ENCODE measurements at places on chromosomes 3 and 15.
A peak's percentile ranks its signal among the peaks of the same experiment; 100 is the strongest.

DNA sequence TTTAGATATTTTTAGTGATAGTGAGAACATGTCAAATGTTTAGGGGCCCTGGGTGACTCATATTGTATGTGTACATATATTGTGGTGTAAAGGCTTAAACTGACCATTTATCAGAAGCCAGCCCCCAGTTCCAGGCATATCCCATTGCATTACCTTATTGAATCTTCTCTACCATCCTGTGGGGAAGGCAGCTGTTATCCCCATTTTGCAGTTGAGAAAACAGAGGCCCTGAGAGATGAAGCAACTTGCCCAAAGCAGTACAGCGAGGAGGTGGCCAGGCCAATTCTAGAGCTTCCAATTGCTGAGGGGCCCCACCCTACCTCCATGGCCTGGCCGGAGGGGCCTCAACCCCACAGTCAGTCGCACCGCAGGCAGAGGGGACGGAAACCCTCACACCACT lies 47.9 kb downstream of the ZNF710 start:
- DNase-seq: no peak

GRCh38 chr3:10344147-10344943 lies 23.4 kb upstream of the SEC13 start:
- DNase-seq: peak; percentile 26

GRCh38 chr3:14203521-14204079 lies 25.0 kb downstream of the LSM3 start:
- peak; percentile 71 for DNase-seq

DNA sequence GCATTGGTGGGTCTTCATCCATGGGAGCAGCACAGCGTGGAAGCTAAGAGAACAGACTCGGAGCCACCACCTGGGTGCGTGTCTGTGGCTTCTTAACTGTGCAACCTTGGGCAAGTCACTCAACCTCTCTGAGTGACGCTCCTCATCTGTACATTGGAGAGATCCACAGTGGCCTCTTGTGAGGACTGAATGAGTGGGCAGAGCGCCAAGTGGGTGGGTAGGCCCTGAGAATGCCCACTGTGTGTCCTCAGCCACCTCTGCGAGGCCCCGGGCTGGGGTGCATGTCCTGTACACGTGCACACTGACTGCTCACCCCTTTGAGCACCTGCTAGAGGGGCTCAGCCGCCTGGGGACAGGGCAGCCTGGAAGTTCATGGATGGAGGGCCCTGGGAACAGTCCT lies 99.6 kb upstream of the PRR23E start:
- no peak for DNase-seq

GRCh38 chr3:157119369-157119951 lies 40.5 kb downstream of the CCNL1 start:
- DNase-seq: no peak

DNA sequence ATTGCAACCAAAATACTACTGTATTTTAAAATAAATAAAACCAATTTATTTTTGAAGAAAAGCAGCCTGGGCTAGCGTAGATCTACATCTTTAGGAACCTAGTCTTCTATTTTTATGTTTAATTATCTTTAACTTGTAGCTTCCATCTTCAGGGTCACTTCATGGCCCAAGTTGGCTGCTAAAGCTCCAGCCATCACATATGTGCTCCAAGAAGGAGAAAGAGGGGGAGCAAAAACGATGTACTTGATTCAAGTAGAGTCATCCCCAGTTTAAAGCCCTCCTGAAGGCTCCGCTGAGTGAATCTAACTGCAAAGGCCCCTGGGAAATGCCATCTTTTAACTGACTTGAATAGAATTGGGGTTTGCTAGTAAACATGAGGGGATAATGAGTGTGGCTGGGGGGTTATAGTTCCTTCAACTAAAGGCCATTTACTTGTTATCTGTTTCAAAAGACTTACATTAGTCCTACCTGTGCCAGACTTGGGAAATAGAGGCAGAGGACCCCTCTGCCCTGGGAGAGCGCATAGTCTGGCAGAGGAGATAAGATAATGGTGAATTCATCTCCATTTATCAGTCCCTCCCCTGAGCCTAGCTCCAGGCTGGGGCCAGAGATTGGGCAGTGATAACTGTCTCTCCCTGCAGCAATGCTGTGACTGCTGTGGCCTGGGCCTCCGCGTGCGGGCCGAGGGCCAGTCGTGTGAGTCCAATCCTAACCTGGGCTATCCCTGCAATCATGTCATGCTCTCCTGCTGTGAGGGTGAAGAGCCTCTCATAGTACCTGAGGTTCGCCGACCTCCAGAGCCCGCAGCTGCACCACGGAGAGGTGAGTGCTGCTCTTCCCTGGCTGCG lies 64.6 kb downstream of the FBLN2 start:
- no peak for DNase-seq

GRCh38 chr3:132981719-132982118 lies 56.5 kb upstream of the TMEM108 start:
- no peak for DNase-seq

DNA sequence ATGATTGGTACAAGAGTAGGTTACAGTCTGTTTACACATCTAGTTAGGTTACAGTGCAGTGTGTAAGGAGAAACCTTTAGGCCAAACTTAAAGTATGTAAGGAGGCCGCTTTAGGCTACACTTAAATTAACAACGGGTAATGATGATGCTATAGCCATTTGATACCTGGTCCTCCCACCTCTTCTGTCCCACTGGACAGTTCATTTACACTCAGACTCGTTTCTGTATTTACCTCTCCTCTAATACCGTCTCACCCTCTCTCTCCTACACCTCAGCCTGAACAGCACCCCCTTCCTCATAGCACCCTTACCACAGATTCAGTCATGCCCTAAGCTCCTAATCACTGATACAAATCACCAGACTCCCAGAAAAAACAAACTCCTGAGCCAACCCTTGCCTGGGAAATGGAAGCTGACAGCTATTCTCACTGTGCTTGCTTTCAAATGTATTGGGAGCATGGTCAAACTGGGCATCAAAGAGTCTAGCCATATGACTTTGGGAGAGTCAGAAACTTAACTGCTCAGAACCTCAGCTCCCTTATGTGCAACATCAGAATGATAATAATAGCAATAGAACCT lies 241.3 kb upstream of the SETMAR start:
- no peak for DNase-seq

DNA sequence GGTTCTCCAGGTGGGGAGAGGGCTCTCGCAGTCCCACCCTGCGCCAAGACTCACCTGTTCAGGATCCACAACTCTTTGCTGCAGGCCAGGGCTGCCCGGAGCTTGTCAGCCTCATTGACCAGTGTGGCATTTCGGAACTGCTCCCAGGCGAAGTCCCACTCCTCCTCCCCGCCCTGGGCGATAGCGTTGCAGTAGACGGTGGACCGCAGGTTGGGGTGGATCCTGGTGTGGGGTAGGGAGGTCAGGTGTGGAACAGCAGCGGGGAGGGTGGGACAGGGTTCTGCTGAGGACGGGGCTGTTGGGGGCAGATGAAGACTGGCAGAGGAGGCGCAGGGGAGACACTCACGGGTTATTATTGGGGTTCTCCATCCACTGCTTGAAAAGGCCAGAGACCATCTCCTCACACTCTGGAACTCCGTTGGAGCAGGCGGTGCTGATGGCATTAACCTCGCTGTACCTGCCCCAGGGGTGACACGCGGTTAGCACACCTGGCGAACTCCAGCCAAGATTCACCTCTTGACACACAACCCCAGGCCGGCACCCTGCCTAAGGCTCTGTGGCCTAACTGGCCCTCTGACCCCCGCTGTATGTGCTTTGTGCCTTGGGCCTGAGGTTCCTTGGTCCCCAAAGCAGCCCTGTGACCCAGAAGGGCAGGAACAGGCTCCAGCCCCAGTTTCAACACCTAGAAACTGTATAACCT lies 16.1 kb downstream of the MESP2 start:
- DNase-seq: no peak

DNA sequence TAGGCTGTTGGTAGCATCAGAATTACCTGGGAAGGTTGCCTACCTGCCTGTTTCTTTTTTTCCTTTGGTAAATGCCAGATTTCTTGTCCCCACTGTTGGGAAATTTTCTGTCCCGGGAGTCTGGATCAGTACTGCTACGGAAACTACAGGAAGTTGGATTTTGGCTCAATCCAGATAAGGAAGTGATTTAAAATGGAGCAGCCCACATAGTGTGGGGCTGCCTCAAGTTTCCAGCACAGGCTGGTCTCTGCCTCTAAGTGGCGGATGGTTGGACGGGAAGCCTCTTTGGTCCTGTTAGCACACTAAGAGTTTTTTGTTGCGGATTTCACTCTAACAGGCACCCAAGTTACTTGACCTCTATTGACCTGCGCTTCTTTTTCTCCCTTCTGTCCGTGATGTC lies 54.7 kb downstream of the EEFSEC start:
- DNase-seq: no peak

DNA sequence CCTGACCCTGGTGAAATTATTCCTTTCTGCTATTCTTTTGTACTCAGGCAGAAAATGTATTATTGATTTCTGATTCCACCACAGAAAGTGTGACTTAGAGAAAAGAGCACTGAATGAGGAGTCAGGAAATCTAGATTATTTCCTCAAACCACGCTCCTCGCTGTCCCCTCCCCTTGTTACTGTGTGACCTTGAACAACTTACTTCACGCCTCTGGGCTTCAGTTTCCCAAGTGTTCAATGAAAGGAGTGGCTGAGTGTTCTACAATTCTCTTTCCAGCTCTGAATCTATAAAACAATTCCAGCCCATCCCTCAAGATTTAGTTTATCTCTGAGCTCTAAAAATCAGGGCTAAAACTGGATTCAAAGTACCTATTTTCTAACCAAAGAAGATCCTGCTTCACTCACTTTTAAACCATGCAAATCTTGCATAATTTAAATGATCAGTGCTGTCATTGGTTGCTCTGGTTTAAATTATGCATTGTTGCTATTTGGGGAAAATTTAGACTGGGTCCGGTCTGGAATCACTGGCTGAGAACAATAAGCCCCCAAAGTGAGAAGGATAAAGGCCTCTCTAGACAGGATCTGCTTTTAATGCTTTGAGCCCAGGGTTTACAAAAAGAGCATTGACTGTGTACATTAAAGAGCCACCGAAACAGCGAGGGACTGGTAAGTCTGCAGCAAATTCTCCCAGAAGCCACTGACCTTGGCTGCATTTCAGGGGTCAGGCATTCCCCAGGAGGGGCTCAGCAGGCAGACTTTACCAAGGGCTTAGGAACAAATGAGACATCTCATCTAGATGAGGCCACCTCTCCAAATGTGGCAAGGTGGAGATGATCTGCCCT lies 3.2 kb downstream of the TNIK start:
- no peak for DNase-seq

DNA sequence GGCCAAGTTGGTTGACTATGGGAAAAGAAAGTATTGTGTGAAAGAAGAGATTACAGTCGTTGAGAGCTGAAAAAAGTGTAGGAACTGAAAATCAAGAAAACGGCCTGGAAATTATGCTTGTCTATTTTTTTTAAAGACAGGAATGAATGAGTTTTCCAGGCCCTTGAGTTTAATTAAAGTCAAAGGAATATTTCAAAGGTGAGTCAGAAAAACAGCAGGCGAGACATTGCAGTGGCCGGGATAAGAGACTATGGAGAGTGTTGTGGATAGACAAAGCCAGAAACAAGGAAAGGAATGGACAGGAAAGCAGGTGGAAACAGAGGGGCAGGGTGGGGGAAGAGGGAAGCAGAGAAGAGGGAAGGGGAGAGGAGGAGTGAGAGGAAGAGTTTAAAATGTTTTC lies 275.1 kb upstream of the LRTM1 start:
- no peak for DNase-seq

- DNase-seq: no peak
These were observed 20.5 kb upstream of the LYZL4 start for GRCh38 chr3:42430781-42431532.

DNA sequence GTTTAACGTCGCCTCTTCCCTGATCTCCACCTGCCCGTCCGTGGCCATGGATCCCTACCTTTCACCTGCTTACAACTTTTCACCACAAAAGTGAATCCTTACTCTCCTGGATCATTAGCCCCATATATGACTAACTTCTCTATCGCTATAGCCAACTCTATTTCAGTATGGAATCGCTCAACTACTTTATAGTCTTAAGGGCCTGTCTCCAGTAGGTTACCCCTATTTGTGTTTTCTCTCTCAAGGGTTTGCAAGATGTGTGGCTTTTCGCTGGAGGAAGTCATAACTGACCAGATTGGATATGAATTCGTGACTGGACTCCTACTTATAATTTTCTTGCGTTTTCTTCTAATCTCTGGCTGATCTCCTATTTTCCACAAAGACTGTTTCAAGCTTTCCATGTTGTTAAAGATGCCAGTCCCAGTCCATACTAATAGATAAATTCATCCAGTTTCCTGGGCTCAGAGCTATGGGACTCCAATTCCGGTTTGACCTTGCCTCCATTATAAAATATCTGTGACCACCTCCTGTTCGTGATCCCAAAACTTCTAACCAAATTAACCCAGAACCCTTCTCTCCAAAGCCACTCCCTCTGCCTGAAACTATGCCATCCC lies 1.3 kb upstream of the STAG1 start:
- peak; percentile 19 for DNase-seq

DNA sequence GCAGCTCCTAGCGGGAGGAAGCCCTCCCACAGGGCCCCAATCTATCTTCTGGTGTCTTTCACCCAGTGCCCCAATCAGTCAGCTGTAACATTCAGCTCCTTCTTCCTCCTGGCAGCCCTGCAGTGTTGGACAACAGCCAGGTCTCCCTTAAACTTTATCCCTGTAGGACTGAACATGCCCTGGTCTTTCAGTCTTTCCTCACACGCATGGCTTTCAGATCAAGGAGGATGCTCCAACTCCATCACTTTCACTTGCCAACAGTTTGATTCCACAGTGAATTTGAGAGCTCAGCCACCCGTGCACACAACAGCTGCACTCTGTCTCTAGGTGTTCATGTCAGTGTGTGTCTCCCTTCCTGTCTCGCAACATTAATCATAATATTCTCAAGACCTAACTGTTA lies 28.5 kb upstream of the LRRC34 start:
- DNase-seq: no peak

- no peak for DNase-seq
These were observed 447.4 kb downstream of the AGBL1 start for GRCh38 chr15:86526938-86527690.
